ENCODE measurements at places on chromosomes 2 and 18. TPM values are rescaled to one million over a fixed set of nuclear protein-coding genes. Genes with fewer than 3 reads are reported as not detected.

DNA sequence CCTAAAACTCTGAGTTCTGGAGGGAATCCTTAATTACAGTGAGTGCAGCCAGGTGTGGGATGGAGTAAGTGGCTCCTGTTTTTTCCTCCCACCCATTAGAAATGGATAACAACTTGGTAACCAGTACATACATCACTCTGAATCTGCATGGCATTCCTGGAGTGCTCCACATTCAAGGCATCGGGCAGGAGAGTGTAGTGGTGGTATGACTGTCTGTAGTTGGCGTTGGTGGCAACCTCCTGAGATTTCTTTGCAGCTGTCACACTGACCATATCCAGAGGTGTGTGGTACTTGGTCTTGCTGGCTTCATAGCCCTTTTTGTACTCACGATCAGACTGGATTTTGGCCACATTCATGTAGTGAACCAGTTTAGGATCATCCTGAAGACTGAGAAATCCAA lies 68.3 kb downstream of the NEB start:
- no peaks in the 10 kb centered on the region for H3K4me1 ChIP-seq
- no peak overlapping the region for H3K27ac ChIP-seq
- H3K4me3 ChIP-seq, result no peak overlapping the region
- H3K27me3 ChIP-seq, result no peaks in the 10 kb centered on the region
- H3K36me3 ChIP-seq, result peaks cover 66% of the 10 kb centered on the region

DNA sequence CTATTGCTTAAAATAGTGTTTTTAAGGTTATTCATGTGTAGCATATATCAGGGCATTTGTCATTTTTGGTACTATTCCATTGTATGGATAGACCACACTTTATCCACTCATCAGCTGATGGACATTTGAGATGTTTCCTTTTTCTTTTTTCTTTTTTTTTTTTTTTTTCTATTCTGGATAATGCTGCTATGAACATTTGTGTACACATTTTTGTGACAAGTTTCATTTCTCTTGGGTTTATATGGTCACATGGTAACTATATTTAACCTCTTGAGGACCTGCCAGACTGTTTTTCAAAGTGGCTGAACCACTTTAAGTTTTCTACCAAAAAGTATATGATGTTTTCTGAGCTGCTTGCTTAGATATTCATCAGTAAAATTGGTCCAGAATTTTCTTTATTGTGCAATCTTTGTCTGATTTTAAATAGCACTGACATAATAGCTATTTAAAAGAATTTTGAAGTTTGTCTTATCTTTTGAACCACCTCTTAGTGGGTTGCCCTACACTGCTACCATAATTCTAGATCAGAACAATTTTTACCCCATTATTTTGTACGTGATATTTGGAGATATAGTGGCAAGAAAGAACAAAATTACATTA lies 219.4 kb upstream of the SIX3 start:
- no peak overlapping the region for H3K27ac ChIP-seq
- DNase-seq, result peak; percentile 17
- H3K27me3 ChIP-seq, result no peaks in the 10 kb centered on the region
- no peak overlapping the region for H3K4me3 ChIP-seq
- no peaks in the 10 kb centered on the region for H3K4me1 ChIP-seq

DNA sequence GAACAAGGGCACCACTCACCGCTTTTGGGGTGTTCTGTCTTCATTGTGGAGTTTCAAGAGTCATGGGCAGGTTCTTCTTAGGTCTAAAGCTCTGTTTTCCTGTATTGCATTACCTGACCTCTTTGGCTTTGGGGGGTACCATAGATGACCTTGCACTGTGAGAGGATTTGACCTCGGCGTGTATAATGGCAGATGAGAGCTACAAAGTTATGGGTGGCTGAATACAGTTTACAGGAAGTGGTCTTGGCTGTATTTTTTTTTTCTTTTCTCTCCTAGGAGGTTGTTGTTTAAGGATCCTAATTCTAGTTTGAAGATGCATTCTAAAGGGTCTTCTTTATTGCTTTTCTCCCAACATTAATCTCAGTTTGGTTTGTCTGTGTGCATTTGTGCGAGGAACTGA lies 11.5 kb downstream of the GAL3ST2 start:
- H3K27ac ChIP-seq, result no peak overlapping the region
- H3K36me3 ChIP-seq, result no peaks in the 10 kb centered on the region
- no peaks in the 10 kb centered on the region for H3K27me3 ChIP-seq

DNA sequence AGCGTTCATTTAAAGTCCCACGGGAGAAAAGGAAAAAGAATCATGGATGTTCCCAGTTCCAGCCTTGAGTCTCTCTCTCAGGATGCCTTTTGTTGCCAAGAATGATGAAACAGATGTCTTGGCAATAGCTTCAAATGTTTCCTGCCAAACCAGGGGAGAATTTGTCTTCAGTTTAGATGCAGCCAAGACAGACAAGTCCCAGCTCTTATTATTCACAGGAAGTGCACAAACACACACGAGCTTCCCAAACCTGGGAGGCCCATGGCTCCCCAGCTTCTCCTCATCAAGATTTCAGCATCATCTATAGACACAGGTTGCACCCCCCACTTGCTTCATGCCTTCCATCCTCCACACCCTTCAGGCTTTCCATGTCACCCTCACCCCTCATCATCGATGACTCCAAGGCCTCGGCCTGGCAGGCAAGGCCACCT lies 45.9 kb downstream of the HS1BP3 start:
- H3K4me3 ChIP-seq, result no peak overlapping the region
- H3K27me3 ChIP-seq, result no peaks in the 10 kb centered on the region
- H3K4me1 ChIP-seq, result peaks cover 31% of the 10 kb centered on the region
- peak overlapping the region; percentile 47 for H3K27ac ChIP-seq
- no peaks in the 10 kb centered on the region for H3K36me3 ChIP-seq

GRCh38 chr2:191573216-191573615 lies 104.7 kb upstream of the NABP1 start:
- no peaks in the 10 kb centered on the region for H3K27me3 ChIP-seq
- no peaks in the 10 kb centered on the region for H3K4me1 ChIP-seq
- H3K27ac ChIP-seq, result no peak overlapping the region
- no peak overlapping the region for H3K4me3 ChIP-seq
- H3K36me3 ChIP-seq, result no peaks in the 10 kb centered on the region

DNA sequence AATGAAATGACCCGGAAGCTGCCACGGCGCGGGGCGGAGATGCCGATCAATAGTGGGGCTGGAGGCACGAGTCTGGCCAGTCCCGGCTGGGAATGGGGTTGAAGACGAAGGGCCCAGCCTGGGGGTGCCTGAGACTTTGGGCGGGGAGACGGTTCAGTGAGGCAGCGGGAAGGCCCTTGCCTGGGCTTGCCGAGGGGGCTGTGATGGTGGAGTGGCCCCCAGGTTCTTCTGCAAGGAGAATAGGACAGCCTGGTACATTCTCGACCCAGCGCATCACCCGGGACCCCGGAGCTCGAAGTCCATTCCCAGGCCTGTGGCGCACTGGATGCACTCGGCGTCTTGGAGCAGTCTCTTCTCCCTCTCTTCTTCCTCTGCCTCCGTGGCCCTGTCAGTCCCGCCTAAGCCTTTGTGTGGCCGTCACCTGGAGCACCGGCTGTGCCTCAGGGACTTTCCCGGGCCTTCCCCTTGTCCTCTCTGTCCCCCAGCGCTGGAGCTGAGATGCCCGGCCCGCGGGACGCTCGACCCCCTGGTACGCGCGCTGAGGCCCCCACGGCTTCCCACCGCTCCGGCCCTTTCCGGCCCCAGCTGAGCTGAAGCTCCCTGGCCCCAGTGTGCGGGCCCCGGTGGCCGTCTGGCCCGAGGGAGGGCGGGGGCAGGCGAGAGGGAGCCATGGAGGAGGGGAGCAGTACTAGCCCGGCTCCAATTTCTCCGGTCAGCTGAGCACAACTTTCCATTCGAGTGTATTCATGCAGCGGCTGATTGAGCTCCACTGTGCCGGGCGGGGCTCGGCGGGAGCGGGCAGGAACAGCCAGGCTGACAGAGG lies 8.0 kb downstream of the SIX3 start:
- H3K4me1 ChIP-seq, result peaks cover 30% of the 10 kb centered on the region
- peak; percentile 82 for DNase-seq
- no peaks in the 10 kb centered on the region for H3K36me3 ChIP-seq
- peaks cover 97% of the 10 kb centered on the region for H3K27me3 ChIP-seq

The CCDC68 gene
- 0.58 TPM for total RNA-seq
